ENCODE measurements at places on chromosomes 16 and 17.

GRCh38 chr17:6461246-6461645 lies 17.0 kb downstream of the PIMREG start:
- DNase-seq, result no peak

- DNase-seq, result no peak
These were observed 26.8 kb downstream of the MEAK7 start for GRCh38 chr16:84477661-84478060.

DNA sequence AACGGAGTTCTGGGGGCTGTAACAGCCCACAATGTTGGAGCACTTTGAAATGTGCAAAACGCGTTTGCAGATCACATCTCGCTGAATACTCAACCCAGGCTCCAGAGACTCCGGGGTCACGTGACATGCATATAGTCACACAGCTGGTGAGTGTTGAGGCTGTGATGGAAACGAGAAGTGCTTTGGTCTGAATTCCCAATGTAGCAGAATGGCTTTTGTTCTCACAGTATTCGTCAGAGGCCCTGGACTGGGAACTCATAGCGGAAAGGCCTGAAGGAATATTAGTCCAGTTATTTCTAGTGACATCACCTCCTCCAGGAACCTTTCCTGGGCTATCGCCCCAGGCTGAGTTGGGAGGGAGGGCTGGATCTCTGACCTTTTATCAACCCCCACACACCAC lies 95.8 kb upstream of the CRHR1 start:
- DNase-seq, result no peak

GRCh38 chr17:39999067-39999466 lies 16.2 kb upstream of the CSF3 start:
- DNase-seq, result no peak

DNA sequence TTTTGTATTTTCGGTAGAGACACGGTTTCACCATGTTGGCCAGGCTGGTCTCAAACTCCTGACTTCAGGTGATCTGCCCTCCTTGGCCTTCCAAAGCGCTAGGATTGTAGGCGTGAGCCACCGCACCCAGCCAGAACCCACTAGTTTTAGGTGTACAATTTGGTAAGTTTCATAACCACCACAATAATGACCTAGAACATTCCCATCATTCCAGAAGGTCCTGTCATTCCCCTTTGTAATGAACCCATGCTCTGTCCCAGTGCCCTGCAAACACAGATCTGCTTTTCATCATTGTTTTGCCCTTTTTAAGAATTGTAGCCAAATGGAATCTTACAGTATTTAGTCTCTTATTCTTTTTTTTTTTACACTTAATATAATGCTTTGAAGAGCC lies 35.6 kb upstream of the IRF8 start:
- no peak for DNase-seq

DNA sequence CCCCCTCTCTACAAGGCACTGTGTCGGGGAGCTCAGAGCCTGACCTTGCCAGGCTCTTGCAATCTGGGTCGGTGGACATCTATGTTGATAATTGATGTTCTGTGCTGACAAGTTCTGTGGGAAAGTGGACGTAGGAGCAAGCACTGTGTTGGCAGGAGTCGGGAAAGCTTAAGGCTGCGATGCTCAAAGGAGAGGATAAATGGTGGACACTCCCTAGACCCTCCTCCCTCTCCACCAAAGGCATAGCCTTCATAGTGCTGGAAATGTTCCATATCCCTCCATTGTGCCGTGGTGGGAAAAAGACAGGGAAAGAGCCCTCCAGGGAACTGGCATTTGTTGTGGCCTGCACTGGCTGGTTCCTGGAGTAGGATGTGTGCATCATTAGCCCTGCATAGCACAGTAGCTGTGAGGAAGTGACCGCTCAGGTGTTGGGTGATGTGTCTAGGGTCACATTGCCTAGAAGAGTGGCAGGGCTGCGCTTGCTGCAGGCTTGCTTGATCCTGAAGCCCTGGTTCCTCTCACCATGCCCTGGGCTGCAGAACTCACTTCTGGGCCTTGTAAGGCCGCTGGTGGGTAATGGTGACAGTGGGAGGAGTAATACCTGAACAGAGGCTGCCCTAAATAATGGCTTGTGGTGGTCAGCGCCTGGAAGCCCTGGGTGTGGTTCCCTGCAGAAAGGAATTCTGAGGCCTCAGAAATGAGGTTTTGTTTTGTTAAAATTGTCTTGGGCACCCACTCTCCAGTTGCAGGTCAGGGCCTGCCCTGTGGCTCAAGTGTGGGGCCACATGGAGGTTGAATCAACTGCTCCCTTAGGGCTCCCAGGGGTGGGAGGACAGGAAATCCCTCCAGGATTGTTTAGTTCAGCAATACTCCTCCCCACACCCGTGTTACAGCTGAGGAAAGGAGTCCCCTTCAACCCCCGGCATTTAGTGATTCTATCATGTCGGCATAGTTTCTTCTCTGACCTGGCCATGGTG lies 62.6 kb downstream of the KSR1 start:
- no peak for DNase-seq

- DNase-seq, result no peak
These were observed 3.3 kb upstream of the SLC16A3 start for GRCh38 chr17:82225368-82226029.

GRCh38 chr17:68790492-68790891 lies 164.7 kb downstream of the ABCA8 start:
- DNase-seq, result no peak

DNA sequence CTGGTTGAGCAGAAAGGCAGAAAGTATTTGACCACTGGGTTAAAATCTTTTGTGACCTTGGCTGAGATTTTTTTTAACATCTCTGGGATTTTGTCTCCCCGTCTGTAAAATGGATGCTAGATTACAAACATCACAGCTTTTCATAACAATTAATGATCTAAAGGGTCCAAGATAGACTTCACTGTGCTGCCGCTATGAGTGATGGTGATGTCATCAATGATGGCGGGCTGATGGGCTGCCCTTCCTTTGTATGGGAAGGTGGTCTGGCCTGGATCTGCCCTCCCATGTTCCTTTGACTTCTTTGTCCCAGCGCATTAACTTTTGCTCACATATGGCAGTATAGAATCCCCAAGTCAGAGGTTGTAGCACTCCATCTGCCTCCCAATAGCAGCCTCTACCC lies 116.7 kb downstream of the IRX5 start:
- DNase-seq, result no peak

GRCh38 chr17:11924076-11924475 lies 73.2 kb downstream of the ZNF18 start:
- DNase-seq, result no peak

DNA sequence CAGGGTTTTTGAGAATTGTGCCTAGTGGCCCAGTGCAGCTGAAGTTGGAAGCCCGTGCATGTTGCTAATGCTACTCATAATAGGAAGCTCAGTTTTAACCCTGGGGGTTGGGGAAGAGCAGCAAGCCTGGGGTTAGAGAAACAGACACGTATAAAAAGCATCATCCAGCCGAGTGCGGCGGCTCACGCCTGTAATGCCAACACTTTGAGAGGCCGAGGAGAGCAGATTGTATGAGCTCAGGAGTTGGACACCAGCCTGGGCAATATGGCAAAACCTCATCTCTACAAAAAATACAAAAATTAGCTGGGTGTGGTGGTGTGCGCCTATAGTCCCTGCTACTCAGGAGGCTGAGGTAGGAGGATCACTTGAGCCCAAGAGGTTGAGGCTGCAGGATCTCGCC lies 2.3 kb upstream of the CLUH start:
- DNase-seq, result no peak

DNA sequence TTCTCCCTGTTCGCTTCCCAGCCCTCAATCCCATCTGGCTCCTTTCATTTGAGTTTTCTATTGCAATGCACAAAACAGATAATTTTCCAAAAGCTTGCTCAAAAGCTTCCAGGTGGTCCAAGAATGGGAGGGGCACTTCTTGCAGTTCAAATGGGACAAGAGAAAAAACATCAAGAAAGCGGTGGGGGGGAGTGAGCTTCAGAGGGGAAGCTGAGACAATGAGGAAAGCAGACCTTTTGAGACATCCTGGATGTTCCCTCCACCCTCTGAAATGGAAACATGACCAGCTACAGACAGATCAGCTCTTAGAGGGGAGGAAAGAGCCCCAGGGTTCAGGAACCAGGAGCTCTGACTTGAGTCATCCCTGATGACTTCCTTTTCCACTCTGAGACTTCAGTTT lies 368.2 kb downstream of the SLC39A11 start:
- DNase-seq, result no peak

Measured in pulmonary artery endothelial cell (primary cell).